Purkinje cell (primary cell): ENCODE measurements at places on chromosomes 6 and 20. TPM values are rescaled to one million over a fixed set of nuclear protein-coding genes. Genes with fewer than 3 reads are reported as not detected.

Gene MUC21
- not detected in 2 replicates for polyA plus RNA-seq

Gene HMGCLL1
- polyA plus RNA-seq, result 13.6 and 20.7 TPM in 2 replicates

Gene EYS
- polyA plus RNA-seq, result 0.56 and 0.91 TPM in 2 replicates

Gene PAX1
- not detected in 2 replicates for polyA plus RNA-seq

Gene E2F1
- polyA plus RNA-seq, result not detected in 2 replicates

Gene ARG1
- polyA plus RNA-seq, result not detected in 2 replicates

Gene C6orf163
- polyA plus RNA-seq, result 2.4 and 3.3 TPM in 2 replicates

Gene ENPP3
- 0.26 TPM in 1 of 2 replicates, not detected in the other for polyA plus RNA-seq

Gene IYD
- polyA plus RNA-seq, result not detected in 2 replicates

Gene DLK2
- polyA plus RNA-seq, result 11.0 and 15.0 TPM in 2 replicates

Gene RBM24
- 1.7 TPM in 1 of 2 replicates, not detected in the other for polyA plus RNA-seq

Gene MMP24
- 0.22 and 0.46 TPM in 2 replicates for polyA plus RNA-seq

Gene MACROD2
- 36.7 and 37.2 TPM in 2 replicates for polyA plus RNA-seq

Gene NOL4L
- 7.9 and 14.0 TPM in 2 replicates for polyA plus RNA-seq

Gene BTBD3
- 63.1 and 64.2 TPM in 2 replicates for polyA plus RNA-seq

Gene MCCD1
- not detected in 2 replicates for polyA plus RNA-seq

Gene LYRM4
- polyA plus RNA-seq, result 77.6 and 85.7 TPM in 2 replicates

Gene MAP3K5
- 7.7 and 9.0 TPM in 2 replicates for polyA plus RNA-seq

Gene THEMIS
- 6.6 TPM in 1 of 2 replicates, not detected in the other for polyA plus RNA-seq

Gene DLL1
- polyA plus RNA-seq, result 0.17 and 1.3 TPM in 2 replicates

Gene ASIP
- polyA plus RNA-seq, result not detected in 2 replicates

Gene PRL
- polyA plus RNA-seq, result not detected in 2 replicates

Gene SNAI1
- 0.34 TPM in 1 of 2 replicates, not detected in the other for polyA plus RNA-seq

Gene ALDH5A1
- 25.9 and 39.7 TPM in 2 replicates for polyA plus RNA-seq

Gene BTN3A1
- 3.4 and 4.4 TPM in 2 replicates for polyA plus RNA-seq

Gene C6orf118
- polyA plus RNA-seq, result 1.7 and 3.3 TPM in 2 replicates

Gene SLC17A1
- not detected in 2 replicates for polyA plus RNA-seq

Gene BPIFB2
- not detected in 2 replicates for polyA plus RNA-seq
